ENCODE measurements at places on chromosomes 12 and 14.
A peak's percentile ranks its signal among the peaks of the same experiment; 100 is the strongest.

GRCh38 chr14:61598980-61599379 is 96.3 kb upstream of the HIF1A start:
- DNase-seq: peak; percentile 65

GRCh38 chr12:91753649-91754048 is 392.0 kb downstream of the BTG1 start:
- DNase-seq: no peak

- peak; percentile 58 for DNase-seq
Measured at GRCh38 chr14:79011091-79011919, 841.1 kb downstream of the NRXN3 start.

DNA sequence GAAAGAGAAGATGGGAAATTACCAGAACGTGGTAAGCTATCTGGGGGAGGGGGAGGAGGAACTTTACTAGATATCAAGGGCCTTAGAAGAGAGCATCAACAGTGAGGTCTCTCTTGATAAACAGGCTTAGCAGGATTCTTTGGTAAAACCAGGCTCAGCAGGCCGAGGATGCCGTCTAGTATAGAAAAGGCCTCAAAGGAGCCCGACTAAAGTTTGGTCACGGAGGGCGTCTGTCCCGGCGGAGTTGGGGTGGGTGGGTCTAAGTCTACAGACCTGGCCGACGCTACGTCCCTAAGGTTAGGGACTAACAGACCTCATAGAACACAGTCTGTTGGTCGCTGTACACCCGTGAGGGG is 538 bp upstream of the TIGAR start:
- no peak for DNase-seq

- DNase-seq: peak; percentile 22
Measured at GRCh38 chr14:104576232-104576969, 3.2 kb upstream of the C14orf180 start.
